Right atrium auricular region (tissue), 2 donors: ENCODE measurements at places on chromosomes 3 and 15. TPM values are rescaled to one million over a fixed set of nuclear protein-coding genes. Genes with fewer than 3 reads are reported as not detected.

DNA sequence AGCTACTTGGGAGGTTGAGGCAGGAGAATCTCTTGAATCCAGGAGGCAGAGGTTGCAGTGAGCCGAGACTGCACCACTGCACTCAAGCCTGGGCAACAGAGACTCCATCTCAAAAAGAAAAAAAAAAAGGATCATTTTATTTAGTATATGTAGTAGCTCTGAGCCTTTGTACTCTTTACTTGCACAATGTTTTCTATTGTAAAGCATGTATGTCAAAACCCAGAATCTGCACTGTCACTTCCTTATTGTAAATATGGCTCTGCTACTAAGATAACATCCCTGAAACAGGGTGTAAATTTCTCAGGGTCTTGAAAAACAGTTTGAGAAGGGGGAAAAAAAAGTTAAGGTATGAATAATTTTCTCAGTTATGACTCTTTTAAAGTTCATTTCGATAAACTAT lies 35.1 kb downstream of the SLMAP start:
- no peak for DNase-seq

- no peak for DNase-seq
These were observed 55.8 kb upstream of the SLC6A11 start for GRCh38 chr3:10760199-10760598.

DNA sequence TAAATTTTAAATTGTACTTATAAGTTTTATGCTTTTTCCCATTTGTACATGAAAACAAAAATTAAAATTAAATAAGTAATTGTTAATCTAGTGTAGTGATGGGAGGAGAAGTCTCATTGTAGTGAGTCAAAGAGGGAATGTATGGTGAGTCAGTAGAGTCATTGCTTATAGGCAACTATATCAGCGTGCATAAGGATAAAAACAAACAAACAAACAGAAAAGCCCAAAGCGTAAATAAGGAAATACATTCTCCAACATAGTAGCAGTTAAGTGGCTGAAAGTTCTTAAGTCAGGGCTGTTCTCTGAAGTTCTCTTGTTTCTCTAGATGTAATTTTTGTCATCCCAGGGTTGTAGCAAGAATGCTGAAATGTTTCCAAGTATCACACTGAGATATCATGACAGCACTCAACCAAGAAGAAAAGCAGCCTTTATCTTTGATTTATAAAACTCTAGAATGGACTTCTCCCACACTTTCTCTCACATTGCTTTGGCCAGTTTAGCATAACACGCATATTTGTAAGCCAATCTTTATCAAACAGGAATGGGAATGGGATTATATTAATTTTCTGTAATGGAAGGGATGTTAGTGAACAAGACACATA lies 184.1 kb upstream of the TP63 start:
- DNase-seq = no peak

DNA sequence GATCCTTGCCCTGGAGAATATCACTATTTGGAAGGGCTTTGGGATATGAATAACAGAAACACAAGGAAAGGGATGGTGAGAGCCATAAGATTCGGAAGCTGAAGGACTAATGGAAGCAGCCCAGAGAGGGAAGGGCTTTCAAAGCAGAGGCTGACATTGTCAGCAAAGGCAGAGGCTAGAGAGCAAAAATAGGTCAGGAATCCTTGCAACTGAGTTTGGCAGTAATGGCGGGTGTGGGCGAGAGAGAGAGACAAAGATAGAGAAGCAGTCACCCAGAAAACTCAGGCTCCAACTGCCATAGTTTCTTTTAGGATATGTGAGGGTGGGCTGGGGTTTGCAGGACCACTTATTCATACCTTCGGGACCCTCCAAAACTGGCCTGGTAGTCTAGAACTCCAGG lies 248.6 kb downstream of the OPA1 start:
- DNase-seq = peak; percentile 34

DNA sequence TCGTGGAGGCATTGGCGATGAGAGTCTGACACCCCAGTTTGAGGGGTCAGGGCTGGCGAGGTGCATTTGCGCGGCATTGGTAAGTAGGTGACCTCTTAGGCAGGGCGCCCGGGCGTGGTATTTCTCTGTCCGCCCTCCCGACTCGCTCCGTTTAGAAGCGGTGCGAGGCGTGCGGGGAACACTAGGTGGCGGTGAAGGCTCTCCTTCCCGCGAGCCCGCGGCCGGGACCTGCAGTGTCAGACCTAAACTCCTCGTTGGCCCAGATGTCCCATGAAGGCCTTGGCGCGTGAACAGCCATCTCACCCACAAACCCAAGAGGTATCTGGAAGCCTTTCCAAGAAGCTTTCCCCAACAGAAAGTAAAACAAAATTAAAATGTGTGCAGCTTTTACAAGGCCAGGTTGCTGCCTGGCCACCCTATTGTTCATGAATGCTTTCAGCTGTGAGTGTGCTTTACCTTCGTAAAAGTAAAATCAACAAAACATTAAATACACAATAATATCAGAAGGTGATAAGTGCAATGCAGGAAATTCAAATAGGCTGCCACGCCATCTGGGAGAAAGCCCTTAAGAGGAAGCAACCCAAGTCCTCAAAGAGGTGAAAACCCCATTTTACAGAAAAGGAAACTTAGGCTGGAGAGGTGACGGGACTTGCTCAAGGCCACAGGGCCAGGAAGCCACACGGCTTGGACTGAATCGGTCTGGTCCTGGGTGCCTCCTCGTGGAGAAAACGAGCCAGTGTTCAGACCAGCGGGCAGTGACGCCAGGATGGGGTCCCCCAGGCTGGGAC lies 120.3 kb downstream of the ETFA start:
- peak; percentile 82 for DNase-seq

DNA sequence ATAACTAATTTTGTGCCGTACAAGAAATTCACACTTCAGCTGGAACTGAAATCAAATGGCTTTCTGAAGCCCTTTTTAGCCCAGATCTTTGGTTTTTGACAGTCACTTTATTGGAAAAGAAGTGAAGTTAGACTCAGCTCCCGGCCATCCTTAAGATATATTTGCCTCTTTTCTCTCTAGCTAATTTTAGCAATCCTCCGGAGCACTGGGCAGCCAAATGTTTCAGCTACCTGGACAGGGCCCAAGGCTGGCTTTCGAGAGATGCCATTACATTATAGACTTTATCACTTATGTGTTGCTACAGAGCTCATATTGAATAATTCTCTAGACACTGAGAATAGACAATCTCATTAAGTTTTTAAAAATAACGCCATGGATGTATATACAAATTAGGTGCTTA lies 28.5 kb upstream of the RPL39L start:
- DNase-seq = no peak

DNA sequence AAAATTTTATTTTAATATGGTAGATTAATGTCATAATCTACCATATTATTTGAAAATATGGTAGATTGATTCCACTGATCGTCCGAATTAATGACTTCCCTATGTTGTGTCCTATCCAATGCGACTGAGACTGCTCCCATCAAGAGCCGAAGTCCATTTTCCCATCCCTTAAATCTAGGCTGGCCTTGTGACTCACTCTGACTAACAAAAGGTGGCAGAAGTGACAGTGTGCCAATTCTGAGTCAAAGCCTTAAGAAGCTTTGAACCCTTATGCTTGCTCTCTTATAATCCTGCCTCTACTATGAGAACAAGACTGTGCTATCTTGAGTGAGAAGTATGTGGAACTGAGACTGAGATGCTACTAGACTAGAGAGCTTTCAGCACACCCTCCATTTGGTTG lies 387.2 kb downstream of the ROBO1 start:
- DNase-seq = no peak

GRCh38 chr3:23805633-23806533 lies at the start of gene UBE2E1:
Gene UBE2E1, plus strand, starts transcription at chr3:23805955. Its CDS starts 1,315 bp downstream, at chr3:23807270.
- peak; percentile 74 for DNase-seq

- DNase-seq = no peak
These were observed 54.4 kb downstream of the ROPN1B start for GRCh38 chr3:126023390-126023789.

DNA sequence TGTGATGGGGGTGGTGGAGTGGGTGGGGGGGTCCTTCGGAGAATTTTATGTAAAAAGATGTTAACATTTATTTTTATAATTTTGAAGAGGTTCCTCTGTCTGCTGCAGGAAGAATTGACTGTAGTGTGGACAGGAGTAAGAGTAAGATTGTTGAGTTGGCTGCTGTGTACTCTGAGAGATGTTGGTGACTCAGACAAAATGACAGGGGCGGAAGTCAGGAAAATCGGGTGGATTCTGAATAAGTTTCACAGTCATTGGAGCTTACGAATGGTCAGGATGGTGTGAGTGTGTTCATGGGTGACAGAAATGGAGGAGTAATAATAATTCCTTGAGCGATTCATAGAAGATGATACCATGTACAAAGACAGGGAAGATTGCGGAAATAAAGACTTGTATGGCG lies 420.0 kb downstream of the ROBO2 start:
- DNase-seq = no peak

GRCh38 chr3:186589856-186590579 lies 19.5 kb downstream of the DNAJB11 start:
- DNase-seq = no peak

DNA sequence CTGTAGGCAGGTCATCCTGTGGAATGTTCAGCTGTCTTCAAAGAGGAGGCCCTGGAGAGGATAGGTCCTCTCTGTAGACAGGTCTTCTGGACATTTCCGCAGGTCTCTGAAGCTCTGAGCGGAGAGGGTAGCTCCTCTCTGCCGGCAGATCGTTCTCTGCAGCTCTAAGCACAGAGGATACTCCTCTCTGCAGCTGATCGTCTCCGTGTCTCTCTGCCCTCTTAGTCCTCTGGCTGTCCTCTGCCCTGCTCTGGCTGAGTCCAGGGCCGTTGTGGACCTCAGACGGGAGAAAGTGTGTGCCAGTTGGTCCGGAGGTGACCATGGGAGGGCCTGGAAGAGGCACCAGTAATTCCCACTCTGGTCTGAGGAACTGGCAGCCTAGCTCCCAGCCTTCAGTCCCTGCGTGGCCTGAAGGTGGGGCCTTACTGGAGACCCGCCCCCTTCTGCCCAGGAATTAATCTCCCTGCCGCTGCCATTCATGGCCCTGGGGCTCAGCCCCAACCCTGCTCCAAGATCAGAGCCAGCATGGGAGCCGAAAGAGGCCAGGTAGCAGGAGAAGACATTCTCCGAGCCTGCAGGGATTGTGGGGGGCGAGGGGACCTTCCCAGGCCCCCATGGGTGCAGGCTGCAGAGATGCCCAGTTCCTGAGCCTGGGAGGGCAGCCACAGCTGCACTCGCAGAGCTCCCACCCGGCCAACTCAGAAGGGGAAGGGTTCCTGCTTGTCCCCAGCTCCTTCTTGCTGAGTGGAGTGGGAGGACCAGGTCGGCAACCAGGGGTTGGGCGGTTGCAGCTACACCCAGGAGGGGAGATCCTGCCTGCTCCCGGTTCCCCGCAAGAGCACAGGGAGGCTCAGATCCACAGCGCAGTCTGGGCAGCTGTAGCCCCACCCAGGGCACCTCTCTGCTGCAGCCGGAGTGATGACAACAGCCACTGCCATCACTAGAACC lies 488.7 kb downstream of the RSL24D1 start:
- no peak for DNase-seq

- DNase-seq = no peak
These were observed 703.7 kb downstream of the NLGN1 start for GRCh38 chr3:174101244-174101643.

- no peak for DNase-seq
These were observed 687.9 kb downstream of the SQOR start for GRCh38 chr15:46322753-46323152.

DNA sequence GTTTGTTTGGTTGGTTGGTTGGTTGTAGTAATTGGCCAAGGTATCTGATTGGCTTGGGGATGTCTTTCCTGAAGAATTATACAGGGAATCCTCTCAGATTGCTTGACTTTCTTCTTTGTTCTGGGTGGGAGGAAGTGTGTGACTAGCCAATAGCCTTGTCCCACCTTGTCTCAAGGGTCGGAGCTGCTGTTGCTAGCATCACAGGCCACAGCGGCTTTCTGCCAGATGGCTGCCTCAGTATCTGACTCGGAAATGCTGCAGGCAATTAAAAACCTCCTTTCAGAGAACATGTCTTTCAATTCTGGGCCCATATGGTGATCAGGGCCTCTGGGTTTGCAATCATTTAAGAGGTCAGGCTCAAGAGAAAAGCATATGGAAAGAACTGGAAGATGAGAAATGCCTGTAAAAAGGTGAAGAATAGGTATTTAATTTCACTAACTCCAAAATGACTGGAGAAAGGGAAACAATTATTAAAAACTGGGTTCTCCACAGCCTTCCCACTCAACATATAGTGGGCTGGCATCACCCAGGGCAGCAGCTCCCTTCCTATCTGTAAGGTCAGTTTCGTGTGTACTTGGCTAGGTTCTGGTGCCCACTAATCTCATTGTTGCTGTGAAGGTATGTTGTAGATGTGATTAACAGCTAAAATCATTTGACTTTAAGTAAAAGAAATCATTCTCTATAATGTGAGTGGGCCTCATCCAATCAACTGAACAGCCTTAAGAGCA lies 32.4 kb downstream of the TGFBR2 start:
- no peak for DNase-seq

DNA sequence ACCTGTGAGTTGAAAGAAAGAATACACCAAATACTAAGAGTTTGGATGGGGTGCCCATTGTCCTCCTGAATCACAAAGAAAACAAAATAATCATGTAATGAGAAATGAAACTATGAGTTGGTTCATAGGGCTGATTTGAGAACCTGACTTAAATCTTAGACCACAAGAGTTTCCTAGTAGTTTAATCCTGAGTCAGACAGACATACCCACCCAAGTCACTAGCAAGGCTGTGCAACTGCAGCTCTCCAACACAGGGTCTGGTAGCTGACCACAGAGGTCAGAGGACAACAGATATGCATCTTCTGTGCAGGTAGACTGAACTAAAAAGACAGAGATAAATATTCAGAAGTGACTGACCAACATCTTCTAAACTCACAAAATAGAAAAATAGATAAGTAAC lies 296.3 kb upstream of the TMCO5A start:
- DNase-seq = no peak

GRCh38 chr3:141275032-141275422 lies 43.4 kb downstream of the PXYLP1 start:
- DNase-seq = no peak

DNA sequence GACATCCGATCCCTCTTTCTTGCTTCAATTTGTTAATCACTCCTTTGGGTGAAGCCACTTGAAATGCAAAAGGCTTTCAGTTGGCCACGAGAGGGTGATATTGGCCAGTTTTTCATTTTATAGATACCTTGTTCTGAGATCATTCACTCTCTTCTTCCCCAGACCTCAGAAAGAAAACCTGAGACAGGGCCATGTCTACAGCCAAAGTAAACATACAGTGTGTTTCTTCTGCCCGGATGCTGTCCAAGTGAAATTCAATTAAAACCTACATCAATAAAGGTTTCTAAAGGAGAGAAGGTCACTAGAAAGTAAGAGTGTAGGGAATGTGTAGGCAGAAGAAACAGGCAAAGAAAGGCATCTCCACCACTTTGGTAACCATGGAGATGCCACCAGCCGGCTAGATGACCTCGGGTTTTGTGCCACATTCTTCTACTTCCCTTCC lies 39.5 kb upstream of the FMN1 start:
- DNase-seq = no peak

ZNF502 gene
- total RNA-seq = 2.3 TPM

TGM5 gene
- total RNA-seq = not detected

CPEB1 gene
- 1.5 TPM for total RNA-seq

UBAP1L gene
- 1.1 TPM for total RNA-seq

UNC13C gene
- 0.19 TPM for total RNA-seq

CCDC54 gene
- not detected for total RNA-seq

ITIH1 gene
- total RNA-seq = not detected

CACNA2D3 gene
- 17.2 TPM for total RNA-seq

MESP2 gene
- total RNA-seq = not detected
